CD4-positive, alpha-beta memory T cell (primary cell): ENCODE measurements at places on chromosomes 12 and 14. TPM values are rescaled to one million over a fixed set of nuclear protein-coding genes. Genes with fewer than 3 reads are reported as not detected.
A peak's percentile ranks its signal among the peaks of the same experiment; 100 is the strongest.

DNA sequence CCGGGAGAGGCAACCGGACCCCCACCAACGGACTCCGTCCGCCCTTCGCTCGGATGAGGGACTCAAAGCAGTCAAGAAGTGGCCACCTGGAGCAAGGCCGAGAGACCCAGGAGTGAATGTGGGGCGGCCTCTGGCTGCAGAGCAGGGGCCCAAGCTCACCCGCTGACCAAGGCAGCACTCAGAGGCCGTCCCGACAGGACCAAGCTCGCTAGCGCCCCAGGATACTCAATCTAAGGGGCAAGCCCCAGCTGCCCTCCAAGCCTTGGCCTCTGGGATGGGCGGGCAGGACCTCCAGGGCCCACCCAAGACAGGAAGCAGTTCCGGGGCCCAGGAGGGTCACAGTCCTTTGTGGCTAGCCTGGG lies 936 bp downstream of the AKT1 start:
- DNase-seq: no peak

- DNase-seq: no peak
Measured at GRCh38 chr14:20380681-20381080, 32.6 kb downstream of the TEP1 start.

DNA sequence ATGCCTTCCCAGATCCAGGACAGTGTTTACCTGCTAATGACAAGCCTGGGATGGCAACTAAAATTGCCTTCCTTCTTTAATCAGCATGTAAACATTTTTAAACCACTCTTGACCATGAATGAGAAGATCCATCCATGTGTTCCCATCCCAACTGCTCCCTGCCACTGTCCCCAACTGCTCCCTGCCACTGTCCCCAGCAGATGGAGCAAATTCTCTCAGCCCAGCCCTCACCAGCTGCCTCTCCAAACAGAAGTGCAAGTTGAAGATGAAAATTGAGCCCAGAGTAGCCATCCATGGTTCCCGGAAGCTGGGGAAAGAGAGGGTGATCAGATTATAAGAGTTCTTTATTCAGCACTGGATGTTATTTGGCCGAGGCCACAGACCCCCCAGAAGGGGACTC lies 133.1 kb downstream of the SLC15A4 start:
- no peak for DNase-seq

- DNase-seq: peak; percentile 71
Measured at GRCh38 chr14:106511006-106511799, 984.8 kb downstream of the TMEM121 start.

DNA sequence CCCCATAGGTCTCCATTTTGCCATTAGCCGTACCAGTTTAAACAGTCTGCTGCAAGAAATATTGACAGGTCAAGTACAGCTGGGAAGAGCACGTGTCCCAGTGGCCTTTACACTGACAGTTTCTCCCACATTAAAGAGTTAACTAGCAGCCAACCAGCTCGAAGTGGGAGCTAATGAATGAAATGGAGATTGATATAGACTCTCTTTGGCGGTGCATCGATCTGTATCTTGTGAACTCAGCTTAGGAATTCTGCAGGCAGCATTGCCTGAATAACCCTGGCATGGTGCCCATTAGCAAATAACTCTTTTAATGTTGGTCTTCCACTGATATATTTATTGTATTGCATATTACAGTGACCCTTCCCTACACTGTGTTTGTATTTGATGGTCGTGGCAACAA lies 319.4 kb downstream of the EGLN3 start:
- no peak for DNase-seq

DNA sequence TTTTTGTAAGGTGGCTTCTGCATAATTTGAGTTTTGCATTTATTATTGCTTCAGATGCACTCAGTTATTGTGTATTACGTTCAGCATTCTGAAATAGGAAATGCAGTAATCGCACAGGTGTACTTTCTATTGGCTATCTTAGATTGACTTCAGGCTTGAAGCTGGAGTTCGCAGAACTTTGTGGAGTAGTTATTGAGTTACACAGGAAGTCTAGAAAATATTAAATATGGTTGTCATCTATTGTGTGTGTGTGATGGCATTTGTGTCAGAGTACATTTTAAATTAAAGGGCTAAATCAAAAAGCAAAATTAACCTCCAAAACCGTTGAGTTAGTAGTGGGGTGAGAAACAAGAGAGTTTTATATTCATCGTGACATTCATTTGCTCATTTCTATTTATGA lies 2.7 kb downstream of the ARID2 start:
- peak; percentile 50 for DNase-seq

GRCh38 chr14:58638231-58639197 lies 752 bp downstream of the DACT1 start:
- no peak for DNase-seq

- no peak for DNase-seq
Measured at GRCh38 chr14:102750376-102750775, 26.9 kb upstream of the TRAF3 start.

DNA sequence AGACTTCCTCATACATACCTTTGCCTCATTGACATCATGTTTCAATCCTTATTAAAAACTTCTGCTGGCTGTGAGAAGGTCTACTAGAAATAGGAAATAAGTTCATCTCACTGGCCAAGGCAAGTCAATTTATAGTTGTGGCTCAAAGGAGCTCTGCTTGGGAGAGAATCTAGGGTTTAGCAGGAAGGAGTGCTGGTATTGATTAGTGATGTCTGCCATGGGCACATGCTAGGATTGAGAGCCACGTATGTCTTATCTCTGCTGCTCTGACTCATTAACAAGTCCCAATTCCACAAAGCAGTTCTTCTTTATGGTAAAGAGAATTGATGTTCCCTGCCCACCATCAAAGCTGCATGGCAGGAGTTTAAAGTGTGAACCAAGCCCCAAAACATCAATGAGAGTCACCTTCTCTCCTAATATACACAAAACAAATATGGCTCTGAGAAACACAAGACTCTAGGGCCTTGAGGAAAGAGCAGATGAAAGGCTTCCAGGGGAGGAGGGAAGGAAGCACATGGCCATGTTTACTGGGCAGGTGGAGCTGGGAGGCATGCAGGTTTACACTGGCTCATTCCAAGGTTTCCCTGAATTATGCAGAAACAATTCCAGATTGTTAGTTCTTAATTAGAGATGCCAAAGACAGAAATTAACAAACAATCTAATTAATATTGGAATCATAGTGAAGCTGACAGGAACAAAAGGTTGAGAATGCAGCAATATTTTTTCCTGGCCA lies 931.9 kb upstream of the TMEM132C start:
- no peak for DNase-seq

DNA sequence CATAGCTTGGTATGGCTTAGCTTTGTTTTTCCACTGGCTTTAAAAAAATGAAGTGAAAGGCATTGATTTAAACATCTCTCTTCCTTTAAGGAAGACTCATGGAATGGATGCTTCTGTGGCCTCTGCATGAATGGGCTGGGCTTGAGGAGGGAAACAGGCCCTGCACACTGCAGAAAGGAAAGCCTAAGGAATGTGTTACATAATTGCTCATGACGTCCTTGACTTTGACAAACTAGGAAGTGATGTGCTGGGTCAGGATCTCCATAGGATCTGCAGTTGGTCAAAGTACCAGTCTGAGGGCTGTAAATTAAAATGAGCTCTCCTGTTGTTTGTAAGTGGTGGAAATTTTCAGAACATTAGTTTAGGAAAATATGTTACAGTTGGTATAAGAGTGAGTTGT lies 12.7 kb downstream of the SAMD4A start:
- no peak for DNase-seq

DNA sequence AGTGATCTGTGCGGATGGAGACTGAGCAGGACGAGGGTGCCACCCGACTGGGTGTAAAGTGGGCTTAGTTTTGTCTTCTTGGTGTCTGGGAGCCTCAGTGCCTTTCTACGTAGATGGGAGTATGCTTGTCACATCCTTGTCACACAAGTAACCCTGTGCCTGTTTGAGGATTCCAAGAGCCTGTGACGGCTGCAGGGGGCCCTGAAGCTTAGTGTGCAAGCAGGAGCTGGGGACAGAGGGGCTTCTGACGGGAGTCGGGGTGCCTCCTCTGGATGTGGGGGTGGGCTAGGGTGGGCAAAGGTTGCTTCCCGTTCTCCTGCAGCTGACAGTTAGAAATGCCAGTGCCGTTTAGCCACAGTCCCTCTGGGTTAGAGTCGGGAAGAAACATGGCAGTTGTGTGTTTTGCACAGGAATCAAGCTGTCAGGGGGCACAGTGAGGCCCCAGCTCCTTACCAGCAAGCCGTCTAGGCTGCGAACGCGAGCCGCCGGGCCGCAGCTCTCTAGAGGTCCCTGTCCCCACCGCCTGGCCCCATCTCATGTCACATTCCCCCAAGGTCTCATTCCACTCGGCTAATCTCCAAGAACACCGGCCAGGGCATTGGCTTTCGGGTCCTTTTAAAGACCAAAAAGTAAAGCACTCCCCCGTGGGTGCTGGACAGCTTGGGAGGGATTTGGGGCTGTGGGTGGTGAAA lies 7.0 kb downstream of the RTL1 start:
- no peak for DNase-seq

GRCh38 chr14:83994020-83994419 lies 1535.9 kb upstream of the FLRT2 start:
- DNase-seq: no peak

DNA sequence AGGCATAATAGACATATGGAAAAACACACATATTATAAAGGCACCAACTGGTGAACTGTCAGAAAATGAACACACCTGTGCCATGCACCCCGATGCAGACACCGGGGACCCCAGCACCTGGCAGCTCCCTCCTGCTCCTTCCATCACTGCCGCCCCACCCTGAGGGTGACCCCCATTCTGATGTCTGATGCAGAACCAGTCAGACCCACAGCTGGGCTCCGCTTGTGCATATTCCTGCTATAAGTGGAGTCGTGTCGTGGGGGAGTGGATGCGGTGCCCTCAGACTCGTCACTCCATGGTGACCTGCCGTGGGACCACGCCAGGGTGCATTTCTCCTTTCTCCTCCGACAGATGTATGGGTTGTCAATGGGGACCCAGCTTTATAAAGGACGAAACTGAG lies 45.7 kb upstream of the MEG3 start:
- DNase-seq: no peak

DNA sequence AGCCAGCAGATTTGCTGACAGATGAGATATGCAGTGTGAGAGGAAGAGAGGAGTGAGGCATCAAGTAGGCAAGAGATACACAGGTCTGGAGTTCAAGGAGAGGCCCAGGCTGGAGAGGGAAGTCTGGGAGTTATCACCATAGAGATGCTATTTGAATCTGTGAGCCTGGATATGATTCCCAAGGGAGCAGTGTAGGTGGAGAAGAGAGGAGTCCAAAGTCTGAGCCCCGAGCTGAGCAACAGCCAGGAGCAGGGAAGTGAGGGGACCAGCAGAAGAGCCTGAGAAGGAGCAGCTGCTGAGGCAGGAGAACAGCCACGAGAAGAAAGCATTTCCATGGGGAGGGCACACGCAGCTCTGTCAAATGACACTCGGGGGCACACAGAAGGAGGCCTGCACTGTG lies 20.2 kb upstream of the NXPH4 start:
- DNase-seq: no peak

- DNase-seq: no peak
Measured at GRCh38 chr14:101862711-101863110, 101.2 kb downstream of the PPP2R5C start.

DNA sequence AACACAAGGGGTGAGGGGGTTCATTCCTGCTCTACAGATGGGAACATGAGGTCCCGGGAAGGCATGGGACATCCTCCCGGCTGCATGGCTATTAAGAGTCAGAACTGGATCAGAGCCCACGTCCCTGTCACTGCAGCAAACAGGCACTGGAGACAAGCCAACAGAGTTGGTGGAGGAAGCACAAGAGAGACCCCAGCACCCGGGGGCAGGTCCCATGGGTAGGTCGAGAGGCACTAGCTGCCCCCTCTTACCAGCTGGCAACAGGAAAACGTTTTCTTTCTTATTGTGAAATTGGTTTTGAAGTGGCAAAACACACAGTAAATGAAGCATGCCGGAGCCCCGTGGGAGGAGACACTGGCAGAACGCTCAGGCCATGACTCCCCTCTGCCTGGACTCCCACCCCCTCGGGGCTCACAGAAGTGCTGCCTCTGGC lies 43.6 kb downstream of the SYNE3 start:
- DNase-seq: no peak

DNA sequence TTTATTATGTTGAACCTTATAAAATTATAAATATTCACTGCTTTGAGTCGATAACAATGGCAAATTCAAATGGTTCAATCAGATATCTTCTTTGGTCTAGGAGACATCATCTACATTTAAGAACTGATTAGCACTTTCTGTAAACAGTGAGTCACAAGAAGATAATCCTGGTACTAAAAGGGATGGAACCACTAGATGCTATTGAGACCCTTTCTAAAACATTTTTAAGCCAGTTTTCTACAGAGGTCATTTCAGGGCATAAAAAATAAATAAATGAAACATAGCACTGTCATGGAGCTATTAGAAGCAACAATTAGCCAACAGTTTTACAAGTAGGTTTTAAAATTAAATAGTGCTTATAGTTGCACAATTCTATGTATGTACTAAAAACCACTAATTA lies 212.2 kb downstream of the DUSP6 start:
- no peak for DNase-seq

- DNase-seq: no peak
Measured at GRCh38 chr12:55885113-55885512, 42.4 kb upstream of the MMP19 start.

DNA sequence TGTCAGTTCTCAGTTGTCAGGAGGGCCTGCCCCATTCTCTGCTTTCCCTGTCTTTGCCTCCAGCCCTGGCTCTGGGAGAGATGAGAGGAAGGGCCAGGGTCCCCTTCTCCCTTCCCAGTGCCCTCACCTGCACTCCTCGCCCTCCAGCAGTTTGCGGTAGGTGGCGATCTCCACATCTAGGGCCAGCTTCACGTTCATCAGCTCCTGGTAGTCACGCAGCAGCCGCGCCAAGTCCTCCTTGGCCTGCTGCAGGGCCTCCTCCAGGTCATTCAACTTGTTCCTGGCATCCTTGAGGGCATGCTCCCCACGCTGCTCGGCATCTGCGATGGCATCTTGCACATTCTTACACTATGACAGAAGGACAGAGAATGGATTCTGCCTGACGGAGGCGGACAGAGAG lies 5.4 kb downstream of the KRT2 start:
- DNase-seq: no peak

DNA sequence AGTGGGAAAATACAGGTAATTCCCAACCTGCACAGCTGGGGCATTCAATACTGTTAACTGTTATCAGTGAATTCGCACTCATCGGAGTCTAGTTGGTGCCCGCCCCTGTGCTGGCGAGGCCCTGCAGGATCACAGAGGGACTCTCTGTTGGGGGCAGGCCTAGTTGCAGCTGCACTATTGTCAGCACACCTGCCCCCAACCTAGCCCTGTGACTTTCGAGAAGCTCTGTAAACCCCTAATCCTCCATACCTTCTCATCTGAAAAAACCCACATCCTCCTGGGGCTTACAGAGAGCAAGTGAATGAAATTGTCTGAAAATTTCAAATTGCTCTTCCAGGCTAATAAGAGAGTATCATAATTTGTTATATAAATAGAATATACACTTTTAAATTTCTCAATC lies 132.2 kb upstream of the NUDT4 start:
- DNase-seq: peak; percentile 1

GRCh38 chr12:77553976-77554619 lies 276.6 kb upstream of the NAV3 start:
- no peak for DNase-seq

The KRT4 gene
- not detected for total RNA-seq

The TAS2R31 gene
- 3.2 TPM for total RNA-seq

The KLHL42 gene
- 19.4 TPM for total RNA-seq

The ERBB3 gene
- 5.9 TPM for total RNA-seq

The FAM181A gene
- total RNA-seq: not detected

The CIROP gene
- total RNA-seq: not detected

The OGFOD2 gene
- total RNA-seq: 38.3 TPM

The FSCB gene
- total RNA-seq: not detected

The ISCA2 gene
- 33.1 TPM for total RNA-seq

The SLCO1A2 gene
- not detected for total RNA-seq

The P2RX2 gene
- total RNA-seq: not detected

The SDS gene
- total RNA-seq: 1.4 TPM

The SAV1 gene
- total RNA-seq: 14.5 TPM

The NFE2 gene
- total RNA-seq: not detected
